ENCODE measurements at places on chromosomes 2 and 18. TPM values are rescaled to one million over a fixed set of nuclear protein-coding genes. Genes with fewer than 3 reads are reported as not detected.

DNA sequence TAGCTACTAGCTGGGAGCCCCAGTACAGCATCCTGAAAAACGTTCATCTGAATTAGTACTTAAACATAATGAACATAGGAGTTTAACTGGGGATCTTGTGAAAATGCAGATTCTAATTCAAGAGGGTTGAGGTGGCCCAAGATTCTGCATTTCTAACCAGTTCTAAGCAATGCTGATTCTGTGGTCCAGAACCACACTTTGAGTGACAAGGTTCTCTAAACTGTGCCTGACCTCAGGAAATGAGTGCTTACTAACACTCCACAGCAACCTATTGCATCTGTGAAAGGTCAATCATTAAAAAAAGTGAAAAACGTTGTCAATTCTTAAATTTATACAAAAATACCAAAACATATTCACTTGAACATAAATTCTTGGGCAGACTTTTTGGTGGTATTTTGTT, 157.1 kb upstream of the ZFP36L2 start:
- no peak for DNase-seq

DNA sequence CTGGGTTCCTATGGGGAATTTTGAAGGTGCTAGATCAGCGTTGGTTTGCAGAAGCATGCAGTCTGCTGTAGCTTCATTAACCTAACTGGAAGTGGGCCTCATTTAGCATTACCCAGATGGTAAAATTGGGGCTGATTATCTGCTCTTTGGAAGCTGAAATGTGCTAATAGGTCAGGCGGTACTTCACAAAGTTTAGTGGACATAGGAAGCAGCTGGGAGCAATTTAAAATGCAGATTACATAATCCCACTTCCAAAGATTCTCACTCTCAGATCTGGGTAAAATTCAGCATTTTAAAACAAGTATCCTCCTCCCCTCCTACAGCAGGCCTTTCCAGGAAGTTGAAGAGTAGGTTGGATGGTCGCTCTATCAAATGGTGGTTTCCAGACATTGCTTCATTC, 907.0 kb downstream of the CPS1 start:
- no peak for DNase-seq

DNA sequence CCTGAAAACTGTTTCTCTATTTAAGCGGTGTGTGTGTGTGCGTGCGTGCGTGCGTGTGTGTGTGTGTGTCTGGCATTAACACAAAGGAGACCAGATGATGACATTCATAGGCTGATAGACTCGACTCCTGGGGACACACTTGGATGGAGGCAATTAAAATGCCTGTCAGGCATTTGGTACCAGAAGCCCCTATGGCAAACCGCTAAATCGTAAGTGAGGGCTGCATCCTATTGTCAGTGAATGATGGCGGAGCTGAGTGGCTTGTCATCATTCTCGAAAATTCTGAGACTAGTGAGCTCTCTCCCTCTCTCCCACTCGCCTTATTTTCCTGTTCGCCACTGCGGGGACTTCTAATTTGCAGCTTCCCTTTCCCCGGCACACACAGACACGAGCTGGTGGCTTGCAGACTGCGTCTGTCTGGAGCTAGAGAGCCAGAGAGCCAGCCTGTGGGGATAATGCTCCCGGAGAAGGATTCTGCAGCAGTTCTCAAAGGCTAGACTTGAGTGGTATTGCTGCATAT, 155.4 kb downstream of the MAP2 start:
- no peak for DNase-seq

The CYS1 gene
- 0.09 TPM for total RNA-seq

The UGT1A5 gene
- 6.4 TPM for total RNA-seq

DNA sequence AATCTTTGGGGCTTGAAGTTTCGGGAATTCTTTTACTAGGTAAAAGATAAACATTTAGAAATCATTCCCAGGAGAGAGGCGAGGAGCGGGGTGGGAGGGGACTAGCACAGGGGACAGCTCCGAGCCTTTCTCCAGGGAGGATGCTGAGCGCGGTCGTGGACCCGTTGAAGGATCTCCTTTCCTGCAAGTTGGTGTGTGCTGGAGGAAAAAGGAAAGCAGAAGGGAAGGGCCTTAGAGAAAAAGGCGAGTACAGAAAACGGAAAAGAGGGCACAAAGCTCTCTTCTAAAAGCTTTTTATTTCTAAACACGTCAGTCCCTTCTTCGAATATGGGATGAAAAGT, 640 bp downstream of the SLC39A6 start:
- no peak for DNase-seq

The IWS1 gene
- total RNA-seq, result 32.6 TPM

GRCh38 chr18:25250474-25250851, 101.5 kb downstream of the ZNF521 start:
- DNase-seq, result no peak

The UNC80 gene
- total RNA-seq, result not detected

GRCh38 chr2:238596571-238597551, 170.1 kb downstream of the ASB1 start:
- no peak for DNase-seq

The NAT8 gene
- total RNA-seq, result not detected
